ENCODE measurements at places on chromosomes 4 and X.

- DNase-seq = peak; percentile 74
These were observed 6.7 kb upstream of the ART3 start for GRCh38 chr4:76067652-76068286.

GRCh38 chrX:68018248-68019203 is 414.8 kb downstream of the OPHN1 start:
- no peak for DNase-seq

DNA sequence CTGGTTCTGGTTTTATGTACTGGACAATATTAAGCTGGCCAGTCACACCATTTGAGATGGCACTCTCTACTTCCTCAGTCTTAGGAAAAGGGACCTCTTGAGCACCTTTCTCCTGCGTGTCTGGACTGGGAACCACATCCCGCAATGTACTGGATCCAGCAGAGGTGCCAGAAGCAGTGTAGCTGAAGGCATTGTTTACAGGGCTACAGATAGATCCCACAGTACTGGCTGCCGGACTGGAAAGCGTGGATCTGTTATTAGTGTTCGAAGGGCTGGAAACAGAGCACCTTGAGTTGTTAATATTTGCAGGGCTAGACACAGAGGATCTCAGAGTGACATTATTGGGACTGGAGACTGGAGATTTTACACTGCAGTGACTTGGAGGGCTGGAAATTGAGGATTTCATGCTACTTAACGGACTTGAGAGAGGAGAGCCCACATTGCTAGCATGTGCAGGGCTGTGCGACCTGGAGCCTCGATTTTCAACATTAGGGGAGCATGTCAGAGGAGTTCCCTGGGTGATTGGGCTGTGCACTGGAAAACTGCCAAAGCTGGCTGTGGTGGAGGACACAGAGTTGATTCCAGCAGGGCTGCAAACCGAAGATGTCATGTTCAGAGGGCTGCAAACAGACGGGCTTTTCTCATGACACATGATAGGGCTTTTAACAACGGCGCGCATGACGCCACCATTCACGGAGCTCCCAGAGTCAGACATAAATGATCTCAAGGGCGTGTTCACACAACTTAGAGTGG is 6.4 kb downstream of the NR3C2 start:
- no peak for DNase-seq

DNA sequence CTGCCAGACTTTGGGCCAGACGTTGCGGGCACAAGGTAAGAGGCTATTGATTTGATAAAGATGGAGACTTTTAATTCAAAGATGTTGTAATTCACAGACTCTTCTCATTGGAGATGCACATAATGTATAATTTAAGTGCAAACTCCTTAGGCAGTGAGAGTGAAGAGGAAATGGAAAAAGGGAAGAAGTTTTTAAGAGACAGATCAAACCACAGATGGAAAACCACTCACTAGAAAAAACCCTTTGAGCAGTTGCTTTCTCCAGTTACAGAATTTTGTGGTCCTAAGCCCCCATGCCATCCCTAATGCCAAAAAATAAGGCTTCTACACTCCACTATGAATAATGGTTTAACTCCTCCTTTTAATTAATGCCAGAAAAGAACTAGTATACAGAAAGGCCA is 977.1 kb upstream of the PRKX start:
- no peak for DNase-seq

GRCh38 chr4:141207961-141208360 is 12.7 kb upstream of the ZNF330 start:
- no peak for DNase-seq

Measured in activated CD4-positive, alpha-beta T cell treated with anti-CD3 and anti-CD28 coated beads, Interleukin-2, amount 50 U/mL, for 48 hours (primary cell).